Mesenchymal stem cell (in vitro differentiated cells and primary cell): ENCODE measurements at places on chromosomes 2 and 18.

GRCh38 chr2:147150241-147150635 lies 694.6 kb upstream of the ACVR2A start:
- no peak overlapping the region for H3K4me3 ChIP-seq
- no peaks in the 10 kb centered on the region for H3K27me3 ChIP-seq
- H3K4me1 ChIP-seq: peaks cover 9% of the 10 kb centered on the region
- no peak for DNase-seq

GRCh38 chr2:567865-568638 lies 109.2 kb downstream of the TMEM18 start:
- DNase-seq: no peak
- H3K4me1 ChIP-seq: peaks cover 2% of the 10 kb centered on the region
- no peaks in the 10 kb centered on the region for H3K36me3 ChIP-seq
- H3K27ac ChIP-seq: no peak overlapping the region
- no peaks in the 10 kb centered on the region for H3K27me3 ChIP-seq
- no peak overlapping the region for H3K4me3 ChIP-seq

GRCh38 chr2:24613154-24613814 lies 122.2 kb downstream of the NCOA1 start:
- H3K36me3 ChIP-seq: no peaks in the 10 kb centered on the region
- no peak overlapping the region for H3K27ac ChIP-seq
- peak; percentile 78 for DNase-seq
- H3K4me3 ChIP-seq: no peak overlapping the region

DNA sequence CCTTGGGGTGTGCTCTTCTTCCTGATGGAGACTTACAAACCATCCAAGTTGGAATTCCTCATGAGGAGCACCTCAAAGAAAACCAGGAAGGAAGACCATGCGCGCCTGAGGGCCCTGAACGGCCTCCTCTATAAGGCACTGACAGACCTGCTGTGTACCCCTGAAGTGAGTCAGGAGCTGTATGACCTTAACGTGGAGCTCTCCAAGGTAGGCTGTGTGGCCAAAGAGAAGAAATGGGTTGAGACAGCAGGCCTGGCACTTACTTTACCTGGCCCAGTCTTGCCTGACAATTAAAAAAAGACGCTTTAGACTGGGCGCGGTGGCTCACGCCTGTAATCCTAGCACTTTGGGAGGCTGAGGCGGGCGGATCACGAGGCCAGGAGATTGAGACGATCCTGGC lies 3.1 kb downstream of the RBFA start:
- DNase-seq: no peak
- no peak overlapping the region for H3K27ac ChIP-seq
- no peaks in the 10 kb centered on the region for H3K27me3 ChIP-seq
- H3K4me1 ChIP-seq: peaks cover 8% of the 10 kb centered on the region

DNA sequence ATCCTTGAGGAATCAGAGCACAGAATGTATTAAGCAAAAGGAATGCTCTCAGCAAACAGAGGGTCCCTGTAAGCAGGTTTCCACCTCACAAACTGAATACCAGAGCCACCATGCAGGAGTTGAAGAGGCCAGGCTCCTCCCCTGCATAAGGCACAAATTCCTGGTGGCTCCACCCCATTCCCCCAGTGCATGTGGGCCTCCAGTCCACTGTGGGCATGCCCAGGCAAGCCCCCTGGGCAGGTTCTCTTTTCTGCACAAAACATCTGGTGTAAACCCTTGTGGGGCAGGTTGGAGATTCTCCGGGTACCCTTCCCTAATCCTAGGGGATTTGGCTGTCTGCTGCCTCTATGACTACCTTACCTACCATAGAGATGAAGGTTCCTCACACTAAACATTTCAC lies 166.5 kb downstream of the PTPRM start:
- no peaks in the 10 kb centered on the region for H3K27me3 ChIP-seq
- peaks cover 14% of the 10 kb centered on the region for H3K4me1 ChIP-seq
- H3K4me3 ChIP-seq: no peak overlapping the region
- H3K27ac ChIP-seq: peak overlapping the region; percentile 65

- H3K27ac ChIP-seq: no peak overlapping the region
- H3K4me1 ChIP-seq: no peaks in the 10 kb centered on the region
- H3K36me3 ChIP-seq: no peaks in the 10 kb centered on the region
- DNase-seq: no peak
- H3K27me3 ChIP-seq: no peaks in the 10 kb centered on the region
These were observed 133.1 kb downstream of the TTN start for GRCh38 chr2:178674122-178674521.

GRCh38 chr2:68943581-68944568 lies 8.8 kb downstream of the GKN2 start:
- H3K27me3 ChIP-seq: no peaks in the 10 kb centered on the region
- DNase-seq: peak; percentile 73
- H3K4me3 ChIP-seq: no peak overlapping the region
- no peaks in the 10 kb centered on the region for H3K36me3 ChIP-seq
- peaks cover 10% of the 10 kb centered on the region for H3K4me1 ChIP-seq

GRCh38 chr2:11235583-11235982 lies 80.3 kb downstream of the SLC66A3 start:
- no peaks in the 10 kb centered on the region for H3K4me1 ChIP-seq
- DNase-seq: no peak
- H3K4me3 ChIP-seq: no peak overlapping the region
- H3K27me3 ChIP-seq: no peaks in the 10 kb centered on the region

DNA sequence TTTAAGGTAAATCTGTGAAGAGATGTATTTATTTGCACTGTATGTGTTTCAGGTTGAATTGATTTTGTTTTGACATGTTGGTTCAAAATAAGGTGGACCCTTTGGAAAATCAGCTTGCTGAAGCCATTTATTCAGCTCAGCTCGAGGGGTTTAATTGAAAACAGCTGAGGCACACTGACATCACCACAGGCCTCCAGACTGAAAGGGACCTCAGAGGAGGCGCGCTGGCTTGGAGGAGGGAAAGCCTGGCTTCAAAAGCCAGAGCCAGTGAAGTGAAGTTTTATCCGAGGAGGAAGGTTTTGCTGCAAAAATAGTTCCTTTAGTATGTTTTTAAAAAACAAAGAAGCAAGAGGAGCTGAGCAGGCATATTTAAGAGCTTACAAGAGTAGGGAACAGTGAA lies 26.9 kb upstream of the DNMT3A start:
- peaks cover 2% of the 10 kb centered on the region for H3K4me1 ChIP-seq
- H3K4me3 ChIP-seq: no peak overlapping the region
- H3K27ac ChIP-seq: no peak overlapping the region
- H3K27me3 ChIP-seq: no peaks in the 10 kb centered on the region
- no peak for DNase-seq

- H3K4me1 ChIP-seq: no peaks in the 10 kb centered on the region
- no peak overlapping the region for H3K27ac ChIP-seq
- H3K36me3 ChIP-seq: peaks cover 10% of the 10 kb centered on the region
These were observed 385.5 kb downstream of the SETBP1 start for GRCh38 chr18:45066210-45066609.

- H3K27ac ChIP-seq: no peak overlapping the region
- H3K4me1 ChIP-seq: peaks cover 17% of the 10 kb centered on the region
- no peak for DNase-seq
- H3K4me3 ChIP-seq: no peak overlapping the region
These were observed 15.5 kb downstream of the NEURL3 start for GRCh38 chr2:96489663-96490062.

- peaks cover 24% of the 10 kb centered on the region for H3K4me1 ChIP-seq
- peak overlapping the region; percentile 56 for H3K27ac ChIP-seq
- no peak for DNase-seq
- H3K4me3 ChIP-seq: no peak overlapping the region
- H3K36me3 ChIP-seq: peaks cover 12% of the 10 kb centered on the region
These were observed 60.7 kb downstream of the DGKD start for GRCh38 chr2:233414777-233415570.

DNA sequence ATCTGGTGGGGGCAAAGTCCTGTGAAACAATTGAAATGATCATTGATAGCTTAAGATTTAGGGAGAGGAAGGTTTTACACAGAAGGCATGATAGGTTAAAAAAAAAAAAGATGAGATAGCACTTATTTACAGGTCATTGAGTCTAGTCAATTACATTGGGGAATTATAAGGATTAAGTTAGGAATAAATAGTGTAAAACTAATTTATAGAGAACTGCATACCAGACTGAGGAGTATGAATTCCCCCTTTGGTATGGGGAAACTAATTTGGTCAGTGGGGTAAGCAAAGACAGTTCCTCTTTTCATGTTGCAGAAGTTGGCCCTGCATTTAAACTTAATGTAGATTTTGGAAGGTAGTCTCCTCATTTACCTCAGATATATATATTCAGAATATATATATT lies 10.8 kb downstream of the GLS start:
- H3K27ac ChIP-seq: no peak overlapping the region
- no peaks in the 10 kb centered on the region for H3K27me3 ChIP-seq
- DNase-seq: no peak
- H3K36me3 ChIP-seq: no peaks in the 10 kb centered on the region
- no peaks in the 10 kb centered on the region for H3K4me1 ChIP-seq

- H3K27ac ChIP-seq: no peak overlapping the region
- no peaks in the 10 kb centered on the region for H3K36me3 ChIP-seq
- H3K4me3 ChIP-seq: no peak overlapping the region
- no peaks in the 10 kb centered on the region for H3K27me3 ChIP-seq
- no peak for DNase-seq
These were observed 75.8 kb downstream of the SPHKAP start for GRCh38 chr2:228105526-228106250.

DNA sequence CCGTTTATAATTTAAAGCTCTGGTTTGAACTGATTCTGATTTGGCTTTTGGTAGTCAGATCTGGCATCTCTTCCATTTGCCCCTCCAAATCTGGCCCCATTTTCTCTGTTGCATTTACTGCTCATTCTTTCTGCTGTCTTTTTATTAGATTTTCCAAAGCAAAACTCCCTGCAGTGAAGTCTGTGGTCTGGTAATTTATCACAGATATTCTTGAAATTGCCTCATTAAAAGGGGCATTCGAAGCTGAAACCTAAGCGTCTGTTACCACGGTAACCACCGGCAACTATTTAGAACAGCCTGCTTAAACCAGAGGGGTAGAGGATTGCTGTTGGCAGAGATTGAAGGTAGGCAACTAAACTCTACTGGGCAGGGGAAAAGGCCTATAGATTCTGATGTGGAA lies 111.5 kb upstream of the UPP2 start:
- H3K36me3 ChIP-seq: no peaks in the 10 kb centered on the region
- no peak overlapping the region for H3K27ac ChIP-seq
- no peaks in the 10 kb centered on the region for H3K27me3 ChIP-seq
- H3K4me3 ChIP-seq: no peak overlapping the region
- no peak for DNase-seq
- H3K4me1 ChIP-seq: no peaks in the 10 kb centered on the region

- no peaks in the 10 kb centered on the region for H3K4me1 ChIP-seq
- no peak overlapping the region for H3K27ac ChIP-seq
- no peaks in the 10 kb centered on the region for H3K36me3 ChIP-seq
These were observed 107.3 kb upstream of the TLK1 start for GRCh38 chr2:171267855-171268629.

DNA sequence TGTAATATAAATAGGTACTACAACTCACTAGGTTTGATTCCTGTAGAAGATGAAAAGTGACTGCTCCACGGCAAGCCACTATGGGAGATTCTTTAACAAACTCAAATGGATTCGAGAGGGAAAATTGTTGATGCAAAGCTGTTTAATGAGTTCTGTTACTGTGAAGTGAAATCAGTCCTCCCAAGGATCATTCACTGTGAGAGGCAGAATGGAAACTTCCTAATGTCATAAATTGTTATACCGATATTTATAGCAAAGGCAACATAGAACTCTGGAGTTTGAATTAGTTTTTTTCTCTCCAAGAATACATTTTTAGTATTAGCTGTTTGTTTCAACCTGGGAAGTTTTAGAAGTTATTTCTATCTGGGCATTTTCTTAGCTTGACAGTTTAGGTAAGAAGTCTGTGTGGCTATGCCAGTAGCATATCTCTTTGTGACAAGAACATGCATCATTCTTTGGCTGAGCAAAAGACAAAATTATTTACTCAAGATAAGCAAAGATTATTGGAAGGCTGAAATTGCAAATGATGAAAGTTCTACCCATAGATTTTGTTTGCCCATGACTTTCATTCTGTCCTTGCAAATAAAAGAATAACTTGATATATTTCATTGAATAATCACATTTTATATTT lies 979.7 kb downstream of the DPP10 start:
- no peak overlapping the region for H3K27ac ChIP-seq
- no peaks in the 10 kb centered on the region for H3K27me3 ChIP-seq
- H3K4me1 ChIP-seq: no peaks in the 10 kb centered on the region
- no peak for DNase-seq
- no peaks in the 10 kb centered on the region for H3K36me3 ChIP-seq
- no peak overlapping the region for H3K4me3 ChIP-seq

DNA sequence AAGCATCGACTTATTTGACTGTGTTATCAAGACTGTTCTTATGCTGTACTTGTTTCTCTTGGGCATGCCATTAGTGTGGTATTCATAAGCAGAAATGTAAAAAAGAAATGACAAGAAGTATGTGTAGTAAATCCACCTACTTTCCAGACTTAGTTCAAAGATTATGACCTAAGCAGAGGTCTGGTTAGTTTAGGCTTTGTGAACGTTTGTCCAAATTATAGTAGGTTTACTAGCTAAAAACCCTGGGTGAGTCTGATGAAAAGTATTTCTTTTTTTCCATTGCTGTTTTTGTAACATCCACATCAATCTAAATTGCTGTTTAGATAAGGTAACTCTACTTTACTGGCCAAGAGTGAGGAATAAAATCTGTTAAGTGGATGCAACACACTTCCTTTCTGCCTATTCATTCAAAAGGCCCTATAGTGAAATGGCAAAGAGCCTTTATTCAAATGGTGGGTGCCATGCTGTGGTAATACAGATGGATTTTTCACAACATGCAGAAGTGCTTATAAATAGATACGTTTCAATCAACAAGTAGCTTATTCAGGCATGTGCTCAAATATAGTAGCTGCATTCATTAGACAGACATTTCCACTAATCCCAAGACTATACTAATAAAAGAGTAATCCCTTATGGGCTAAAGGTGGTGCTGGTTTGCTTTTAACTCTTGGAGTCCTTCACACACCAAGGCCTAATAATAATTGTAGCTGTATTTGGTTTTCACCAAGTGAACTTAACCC lies 122.5 kb upstream of the LTBP1 start:
- H3K4me1 ChIP-seq: no peaks in the 10 kb centered on the region
- H3K27me3 ChIP-seq: no peaks in the 10 kb centered on the region
- DNase-seq: no peak
- H3K4me3 ChIP-seq: no peak overlapping the region
- H3K36me3 ChIP-seq: no peaks in the 10 kb centered on the region

GRCh38 chr2:182715121-182715891 lies 751 bp upstream of the DNAJC10 start:
- peaks cover 1% of the 10 kb centered on the region for H3K4me1 ChIP-seq
- H3K4me3 ChIP-seq: peak overlapping the region; percentile 93
- no peaks in the 10 kb centered on the region for H3K36me3 ChIP-seq
- H3K27me3 ChIP-seq: no peaks in the 10 kb centered on the region

- H3K36me3 ChIP-seq: no peaks in the 10 kb centered on the region
- H3K27me3 ChIP-seq: no peaks in the 10 kb centered on the region
- peaks cover 5% of the 10 kb centered on the region for H3K4me1 ChIP-seq
These were observed 38.9 kb downstream of the ID2 start for GRCh38 chr2:8720741-8721140.
